ENCODE measurements at places on chromosomes 16 and 17.

DNA sequence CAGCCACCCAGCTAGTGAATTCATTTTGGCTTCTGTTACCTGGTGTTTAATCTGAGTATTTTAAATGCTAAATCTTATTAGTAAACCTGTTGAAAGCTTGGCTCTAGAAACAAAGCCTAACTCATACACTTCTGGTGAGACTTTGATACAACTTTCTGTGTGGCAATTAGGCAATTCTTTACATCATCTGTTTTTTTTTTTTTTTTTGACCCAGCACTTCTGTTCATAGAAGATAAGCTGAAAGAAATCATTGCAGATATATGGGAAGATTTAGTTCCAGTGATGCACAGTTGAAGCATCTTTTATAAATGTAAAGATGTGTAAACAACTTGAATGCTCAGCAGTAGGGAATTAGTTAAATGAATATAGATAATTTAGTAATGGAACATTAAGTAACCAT, 21.7 kb upstream of the ABCC11 start:
- DNase-seq = no peak

DNA sequence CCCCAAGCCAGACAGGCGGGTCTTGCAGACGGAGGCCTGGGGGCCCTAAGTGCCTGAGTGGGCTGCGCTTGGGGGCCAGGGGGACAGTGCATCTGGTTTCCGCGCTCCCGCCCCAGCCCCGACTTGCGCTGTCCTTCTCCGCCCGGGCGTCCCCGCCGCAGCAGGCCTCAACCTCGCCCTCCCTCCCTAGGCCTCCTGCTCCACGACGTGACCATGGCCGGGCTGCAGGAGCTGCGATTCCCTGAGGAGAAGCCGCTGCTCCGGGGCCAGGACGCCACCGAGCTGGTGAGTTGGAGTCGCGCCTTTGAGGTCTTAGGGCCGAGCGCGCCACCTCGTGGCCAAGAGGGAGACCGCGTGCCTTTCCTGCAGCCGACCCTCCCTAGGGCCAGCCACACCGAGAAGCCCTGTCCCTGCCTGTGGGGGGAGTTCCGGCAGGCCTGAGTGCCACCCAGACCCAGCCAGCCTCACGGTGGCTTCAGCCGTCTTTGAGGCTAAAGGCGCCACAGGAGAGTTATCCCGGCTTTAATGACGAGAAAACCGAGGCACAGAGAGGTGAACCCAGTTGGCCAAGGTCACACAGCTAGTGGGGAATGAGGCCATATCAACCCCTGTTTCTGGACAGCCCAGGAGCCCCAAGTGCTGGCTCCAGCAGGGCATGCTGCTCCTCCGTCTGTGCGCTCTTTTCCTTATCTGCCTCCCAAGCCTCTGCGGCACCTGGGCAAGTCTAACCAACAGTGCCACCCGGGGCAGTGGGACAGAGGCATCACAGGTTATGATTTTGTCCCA, 12.2 kb upstream of the NDRG4 start:
- DNase-seq = peak; percentile 35

GRCh38 chr17:69524854-69525253, 110.4 kb downstream of the MAP2K6 start:
- no peak for DNase-seq

- no peak for DNase-seq
These were observed at the start of gene CLDN7 for GRCh38 chr17:7262192-7262934. TSS of gene CLDN7 (minus strand) at chr17:7262478. CDS start at chr17:7262043, 435 bp downstream.

GRCh38 chr17:28324267-28324745, 5.3 kb downstream of the TMEM97 start:
- DNase-seq = no peak

DNA sequence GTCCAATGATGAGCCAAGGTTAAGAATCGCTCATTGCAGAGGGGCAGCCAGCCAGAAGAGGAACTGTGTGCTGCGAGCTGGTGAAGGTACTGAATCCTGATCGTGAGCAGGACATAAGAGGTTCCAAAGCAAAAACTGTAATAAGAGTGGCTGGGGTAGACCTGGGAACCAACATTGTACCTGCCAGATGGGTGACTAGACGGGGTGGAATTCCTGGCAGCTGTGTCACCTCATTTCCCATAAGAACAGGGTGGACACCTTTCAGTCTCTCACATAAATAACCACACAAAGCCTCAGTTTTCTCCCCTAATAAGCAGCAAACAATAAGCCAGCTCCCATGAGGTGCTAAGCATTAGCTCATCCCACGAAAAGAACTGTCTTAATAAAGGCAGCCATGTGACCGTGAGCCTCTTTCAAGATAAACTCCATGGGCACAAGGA, 290.3 kb downstream of the SOX9 start:
- no peak for DNase-seq

DNA sequence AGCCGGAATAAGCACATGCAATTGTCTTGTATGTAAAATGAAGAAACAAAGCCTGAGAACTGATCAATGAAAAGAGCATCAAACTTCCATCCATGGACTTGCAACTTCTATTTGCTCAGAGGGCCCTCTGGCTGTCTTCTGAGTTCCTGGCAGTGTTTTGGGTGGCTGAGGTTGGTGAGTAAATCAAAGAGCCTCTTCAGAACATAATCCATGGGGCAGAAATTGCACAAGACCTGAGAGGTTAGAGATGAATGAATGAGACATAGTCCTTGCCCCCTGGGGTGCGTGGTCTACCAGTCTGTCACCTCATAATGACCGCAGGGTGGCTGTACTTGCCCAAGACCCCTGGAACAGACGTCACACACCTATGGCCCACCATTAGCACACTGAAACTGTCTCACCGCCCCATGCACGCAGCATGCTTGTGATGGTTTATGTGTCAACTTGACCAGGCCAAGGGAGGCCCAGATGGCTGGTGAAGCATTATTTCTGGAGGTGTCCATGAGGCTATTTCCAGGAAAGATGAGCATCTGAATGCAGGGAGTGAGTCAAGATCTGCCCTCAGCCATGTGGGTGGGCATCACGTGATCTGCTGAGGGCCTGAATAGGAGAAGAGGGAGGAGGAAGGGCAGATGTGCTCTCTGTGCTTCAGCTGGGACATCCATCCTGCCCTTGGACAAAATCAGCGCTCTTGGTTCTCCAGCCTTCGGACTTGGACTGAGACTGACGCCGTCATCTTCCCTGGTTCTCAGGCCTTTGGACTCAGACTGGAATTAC, 8.3 kb downstream of the PIK3R6 start:
- no peak for DNase-seq

DNA sequence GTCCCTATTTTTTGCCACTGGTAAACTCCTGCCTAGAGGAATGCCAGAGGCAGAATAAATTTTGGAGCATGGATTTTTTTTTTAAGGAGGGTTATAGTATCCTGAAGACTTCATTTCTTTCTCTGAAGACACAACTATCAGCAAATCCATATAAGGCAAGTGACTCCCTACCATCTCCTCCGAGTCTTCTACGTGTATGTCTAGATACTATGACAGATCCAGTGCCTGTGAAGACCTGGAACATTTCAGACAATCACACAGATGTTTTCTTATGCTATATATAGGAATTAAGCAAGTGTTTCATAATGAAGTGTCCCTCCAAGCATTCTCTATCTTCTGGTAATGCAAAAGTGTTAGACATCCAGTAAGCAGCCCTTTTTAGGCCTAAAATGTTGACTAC, 255.5 kb upstream of the TBX2 start:
- DNase-seq = no peak

GRCh38 chr17:28986714-28987655, 18.8 kb downstream of the SEZ6 start:
- DNase-seq = no peak

DNA sequence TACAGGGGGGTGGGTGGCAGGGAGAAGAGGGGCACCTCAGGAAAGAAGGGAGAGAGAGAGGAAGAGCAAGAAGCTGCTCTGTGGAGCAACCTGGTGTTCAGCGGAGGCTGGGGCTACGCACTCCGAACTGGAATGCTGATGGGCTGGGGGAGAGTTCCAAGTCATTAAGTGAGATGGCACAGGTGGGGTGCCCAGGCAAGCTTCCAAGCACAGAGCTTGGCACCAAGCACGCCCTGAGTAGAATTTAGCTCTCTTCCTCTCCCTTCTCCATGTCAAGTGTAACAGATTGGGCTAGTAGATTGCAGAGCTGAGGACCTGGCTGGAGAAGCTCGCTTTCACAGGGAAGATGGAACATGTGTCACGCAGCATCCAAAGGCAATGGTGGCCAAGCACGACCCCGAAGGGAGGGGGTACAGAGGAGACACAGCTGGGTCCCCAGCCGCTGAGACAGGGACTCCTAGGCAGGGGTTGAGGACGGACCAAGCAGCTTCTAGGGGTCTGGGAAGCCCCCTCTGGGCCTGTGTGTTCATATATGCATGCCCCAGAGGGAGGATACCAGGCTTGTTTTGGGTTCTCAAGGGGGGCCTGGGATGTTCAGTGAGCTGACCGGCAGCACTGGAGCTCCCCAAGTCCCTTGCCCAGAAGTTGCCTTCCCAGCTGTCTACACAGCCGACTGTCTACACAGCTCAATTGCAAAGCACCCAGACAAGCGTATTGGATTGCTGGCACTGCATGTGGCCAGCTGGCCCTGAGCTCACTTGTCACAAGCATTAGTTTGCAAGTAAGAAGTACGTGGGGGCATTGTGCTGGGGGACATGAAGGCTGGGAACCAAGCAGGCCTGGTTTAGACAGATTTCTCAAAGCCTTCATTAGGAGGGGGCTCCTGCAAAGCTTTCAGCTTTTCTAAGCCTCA, 247.8 kb downstream of the ENGASE start:
- DNase-seq = no peak

DNA sequence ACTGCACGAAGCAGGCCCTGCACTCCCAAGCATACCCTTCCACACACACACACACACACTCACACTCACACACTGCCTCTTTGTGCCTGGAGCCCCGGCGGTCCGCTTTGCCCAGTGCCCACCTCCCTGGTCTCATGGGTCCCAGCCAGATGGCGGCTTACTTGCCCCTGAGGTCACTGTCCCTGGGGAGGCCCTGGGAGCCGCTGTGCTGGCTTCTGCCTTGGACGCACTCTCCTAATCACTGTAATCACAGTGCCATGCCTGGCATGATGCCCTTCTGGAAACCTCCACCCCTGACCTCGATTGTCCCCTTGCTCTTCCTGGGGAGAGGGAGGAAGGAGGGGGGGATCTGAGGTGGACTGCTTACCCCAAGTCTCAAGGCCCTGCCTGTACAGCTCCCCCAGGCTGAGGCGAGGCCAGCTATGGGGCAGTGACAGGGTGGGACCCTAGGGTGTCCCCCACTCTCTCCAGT, 36.0 kb downstream of the ARHGAP23 start:
- no peak for DNase-seq
